ENCODE measurements at places on chromosomes 5 and 9. TPM values are rescaled to one million over a fixed set of nuclear protein-coding genes. Genes with fewer than 3 reads are reported as not detected.

HOMER1 gene
- total RNA-seq, result 1.9 TPM

CHSY3 gene
- not detected for total RNA-seq

MCC gene
- total RNA-seq, result 8.6 TPM

USP20 gene
- total RNA-seq, result 86.4 TPM

FOXD4L5 gene
- 0.20 TPM for total RNA-seq

ALDH1A1 gene
- total RNA-seq, result not detected

CERT1 gene
- total RNA-seq, result 36.2 TPM

FCN1 gene
- total RNA-seq, result not detected

DNA sequence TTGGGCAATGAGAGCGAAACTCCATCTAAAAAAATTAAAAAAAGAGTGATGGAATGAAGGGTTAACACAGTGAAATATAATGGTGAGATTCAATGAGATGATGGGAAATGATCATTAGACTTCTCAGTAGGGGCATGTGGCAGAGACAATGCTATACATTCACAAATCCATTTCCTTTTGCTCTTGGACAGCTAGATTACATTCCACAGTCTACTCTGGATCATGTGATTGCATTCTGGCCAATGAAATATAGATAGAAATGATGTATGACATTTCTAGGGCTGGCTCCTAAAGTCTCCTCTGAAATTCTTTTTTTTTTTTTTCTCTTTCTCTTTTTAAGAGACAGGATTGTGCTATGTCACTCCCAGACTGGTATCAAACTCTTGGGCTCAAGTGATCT, 3.8 kb upstream of the GALT start:
- H3K4me1 ChIP-seq, result peaks cover 24% of the 10 kb centered on the region
- no peak for DNase-seq
- no peak overlapping the region for H3K27ac ChIP-seq
- H3K27me3 ChIP-seq, result no peaks in the 10 kb centered on the region
- peaks cover 3% of the 10 kb centered on the region for H3K36me3 ChIP-seq

DNA sequence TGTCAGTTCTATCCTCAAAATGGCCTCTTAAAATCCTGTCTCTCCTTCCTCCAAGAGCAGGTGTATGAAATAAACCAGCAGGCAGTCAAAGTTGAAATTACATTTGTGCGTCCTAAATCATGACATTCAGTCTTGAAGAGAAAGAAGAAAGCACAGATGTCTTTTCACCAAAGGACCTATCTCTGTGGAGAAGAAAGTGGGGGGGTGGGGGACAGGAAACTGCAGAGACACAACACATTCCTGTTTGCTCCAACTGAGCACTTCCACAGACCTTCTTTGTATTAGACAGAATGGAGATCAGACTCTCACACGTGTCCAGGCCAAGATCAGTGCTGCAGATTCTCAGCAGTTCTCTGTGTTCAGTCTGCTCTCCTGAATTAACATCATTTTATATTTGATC, 471.9 kb upstream of the RGMB start:
- H3K4me1 ChIP-seq, result no peaks in the 10 kb centered on the region
- DNase-seq, result no peak
- no peaks in the 10 kb centered on the region for H3K36me3 ChIP-seq
- H3K27ac ChIP-seq, result no peak overlapping the region
- H3K27me3 ChIP-seq, result no peaks in the 10 kb centered on the region

- no peak for DNase-seq
- no peaks in the 10 kb centered on the region for H3K36me3 ChIP-seq
- no peak overlapping the region for H3K4me3 ChIP-seq
These were observed 191.4 kb upstream of the DAB2 start for GRCh38 chr5:39616131-39616530.

DNA sequence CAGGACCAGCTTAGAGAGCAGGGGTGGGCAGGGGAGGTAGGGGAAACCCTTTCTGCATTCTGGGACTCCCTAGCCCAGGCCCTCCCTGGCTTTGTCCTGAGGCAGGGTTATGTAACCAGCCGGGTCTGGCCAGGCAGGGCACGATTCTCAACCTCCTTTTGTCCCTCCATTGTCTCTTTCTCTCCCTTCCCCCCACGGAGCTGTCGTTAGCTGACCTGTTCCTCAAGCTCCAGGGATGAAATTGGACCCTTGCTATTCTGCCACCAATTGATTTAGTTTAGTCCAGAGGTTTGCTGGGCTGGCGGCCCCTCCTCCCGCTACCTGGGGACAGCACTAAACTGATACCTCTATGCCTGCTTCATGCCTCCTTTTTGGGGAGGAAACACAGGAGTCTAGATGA, 9.4 kb upstream of the NDST1 start:
- H3K4me3 ChIP-seq, result no peak overlapping the region
- no peak for DNase-seq
- H3K27ac ChIP-seq, result no peak overlapping the region

DNA sequence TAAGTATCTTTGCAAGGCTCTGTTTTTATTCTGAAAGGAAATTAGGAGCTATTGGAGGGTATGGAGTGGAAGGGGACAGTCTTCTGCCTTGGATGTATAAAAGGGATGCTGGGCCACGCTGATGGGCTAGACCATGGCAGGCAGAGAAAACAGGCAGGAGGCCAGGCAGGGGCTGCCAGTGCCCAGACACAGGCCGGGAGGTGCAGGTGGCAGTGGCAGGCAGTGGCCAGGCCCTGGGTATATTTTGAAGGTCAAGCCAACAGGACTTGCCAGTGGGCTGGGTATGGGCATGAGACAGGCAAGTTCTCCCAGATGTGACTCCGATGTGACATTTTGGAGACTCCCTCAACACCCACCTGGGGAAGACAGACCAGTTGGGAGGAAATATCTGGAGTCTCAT, 131.9 kb downstream of the KCNIP1 start:
- H3K4me1 ChIP-seq, result peaks cover 11% of the 10 kb centered on the region
- no peak for DNase-seq
- no peak overlapping the region for H3K4me3 ChIP-seq
- no peaks in the 10 kb centered on the region for H3K36me3 ChIP-seq

DNA sequence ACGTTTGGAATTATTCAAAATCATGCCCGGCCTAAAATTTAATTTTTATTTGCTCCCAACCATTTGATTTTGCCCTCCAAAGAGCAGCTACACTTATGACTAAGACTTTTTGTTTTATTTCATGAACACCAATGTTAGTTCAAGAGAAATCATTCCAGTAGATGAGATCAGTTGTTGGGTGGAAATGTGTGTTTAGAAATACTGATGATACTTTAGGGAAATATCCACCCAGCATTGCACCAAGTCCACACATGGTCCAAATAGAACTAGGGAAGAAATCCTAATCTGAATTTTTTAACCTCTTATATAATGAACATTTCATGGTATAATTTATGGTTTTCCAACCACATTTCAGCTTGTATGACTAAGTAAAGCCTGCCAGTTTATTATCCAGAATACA, 28.3 kb upstream of the GOLPH3 start:
- no peak for DNase-seq
- no peaks in the 10 kb centered on the region for H3K36me3 ChIP-seq
- peaks cover 4% of the 10 kb centered on the region for H3K27me3 ChIP-seq
- no peak overlapping the region for H3K27ac ChIP-seq
- H3K4me3 ChIP-seq, result no peak overlapping the region

DNA sequence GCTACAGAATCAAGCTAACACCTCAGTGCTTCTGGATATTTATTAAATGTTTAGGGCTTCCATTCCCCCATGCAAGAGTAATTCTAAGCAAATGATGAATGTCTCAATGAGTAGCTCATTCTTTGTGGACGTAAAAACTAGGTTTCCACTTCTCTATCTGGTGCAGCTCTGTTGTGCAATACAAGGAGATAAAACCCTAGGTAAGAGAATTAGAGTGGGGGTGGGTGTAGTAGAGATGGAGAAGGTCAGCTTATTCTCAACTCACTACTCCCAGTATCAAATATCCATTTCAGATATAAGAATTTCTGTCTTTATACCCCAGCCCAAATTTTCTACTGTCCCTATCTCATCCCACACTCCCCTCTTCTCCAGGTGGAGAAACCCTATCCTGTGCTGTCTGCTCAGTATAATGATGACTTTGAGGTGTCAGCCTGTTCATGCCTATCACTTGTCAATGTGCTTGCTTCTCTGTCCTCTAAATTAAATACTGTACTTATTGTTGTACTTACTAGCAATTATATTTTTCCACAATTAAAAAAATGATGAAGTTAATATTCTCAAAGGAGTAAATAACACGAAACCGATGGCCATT, 4.3 kb upstream of the FYB1 start:
- no peak for DNase-seq
- H3K27me3 ChIP-seq, result no peaks in the 10 kb centered on the region
- H3K36me3 ChIP-seq, result no peaks in the 10 kb centered on the region
- H3K4me1 ChIP-seq, result peaks cover 9% of the 10 kb centered on the region
- H3K4me3 ChIP-seq, result no peak overlapping the region

DNA sequence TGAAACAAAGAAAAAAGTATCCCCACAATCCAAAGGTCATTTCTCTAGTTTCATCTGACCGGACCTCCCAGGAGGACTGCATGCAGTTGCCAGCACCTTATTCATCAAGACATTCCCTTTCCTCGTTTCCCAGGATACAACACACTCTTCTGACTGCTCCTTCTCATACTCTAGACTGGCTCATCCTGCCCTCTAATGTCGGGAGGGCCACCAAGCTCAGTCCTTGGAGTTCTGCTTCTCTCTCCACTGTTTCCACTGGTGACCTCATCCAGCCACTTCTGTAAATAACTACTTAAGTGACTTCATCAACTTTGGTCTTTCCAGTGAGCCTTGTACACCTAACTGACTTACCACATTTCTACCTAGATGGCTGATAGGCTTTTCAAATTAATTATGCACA, 179.1 kb downstream of the EPB41L4A start:
- no peaks in the 10 kb centered on the region for H3K4me1 ChIP-seq
- no peak overlapping the region for H3K4me3 ChIP-seq
- no peak for DNase-seq
- H3K36me3 ChIP-seq, result no peaks in the 10 kb centered on the region
- H3K27ac ChIP-seq, result no peak overlapping the region

GRCh38 chr5:106600803-106601202, 1069.9 kb downstream of the EFNA5 start:
- H3K27me3 ChIP-seq, result no peaks in the 10 kb centered on the region
- H3K4me1 ChIP-seq, result no peaks in the 10 kb centered on the region
- no peaks in the 10 kb centered on the region for H3K36me3 ChIP-seq
- no peak overlapping the region for H3K4me3 ChIP-seq
- DNase-seq, result no peak

DNA sequence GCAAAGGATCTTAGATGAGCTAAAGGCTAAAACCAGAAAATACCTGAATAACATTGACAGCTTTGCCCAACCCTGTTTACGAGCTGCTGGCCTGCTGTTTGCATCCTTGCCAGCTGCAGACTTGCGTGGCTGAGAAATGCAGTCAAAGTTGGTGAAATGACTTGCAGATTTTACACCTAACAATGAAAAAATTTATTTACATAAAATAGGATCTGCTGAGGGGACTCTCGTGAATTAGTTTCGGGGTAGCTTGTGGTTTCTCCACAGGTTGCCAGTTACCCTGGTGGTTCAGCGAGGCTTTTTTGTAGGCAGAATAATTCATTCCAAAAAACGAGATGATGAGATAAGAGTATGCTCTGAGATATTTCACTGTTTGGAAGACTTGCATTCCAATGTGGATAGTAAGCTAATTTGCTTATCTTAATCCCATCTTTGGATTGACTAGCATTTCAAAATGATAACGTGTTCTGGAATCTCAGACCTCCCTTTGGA, 65.7 kb upstream of the FANCC start:
- no peak overlapping the region for H3K27ac ChIP-seq
- H3K27me3 ChIP-seq, result peaks cover 37% of the 10 kb centered on the region
- H3K36me3 ChIP-seq, result no peaks in the 10 kb centered on the region
- DNase-seq, result no peak
- H3K4me3 ChIP-seq, result no peak overlapping the region
- no peaks in the 10 kb centered on the region for H3K4me1 ChIP-seq

- DNase-seq, result no peak
- H3K36me3 ChIP-seq, result no peaks in the 10 kb centered on the region
- no peak overlapping the region for H3K27ac ChIP-seq
These were observed 198.7 kb downstream of the SEMA6A start for GRCh38 chr5:116375926-116376325.

DNA sequence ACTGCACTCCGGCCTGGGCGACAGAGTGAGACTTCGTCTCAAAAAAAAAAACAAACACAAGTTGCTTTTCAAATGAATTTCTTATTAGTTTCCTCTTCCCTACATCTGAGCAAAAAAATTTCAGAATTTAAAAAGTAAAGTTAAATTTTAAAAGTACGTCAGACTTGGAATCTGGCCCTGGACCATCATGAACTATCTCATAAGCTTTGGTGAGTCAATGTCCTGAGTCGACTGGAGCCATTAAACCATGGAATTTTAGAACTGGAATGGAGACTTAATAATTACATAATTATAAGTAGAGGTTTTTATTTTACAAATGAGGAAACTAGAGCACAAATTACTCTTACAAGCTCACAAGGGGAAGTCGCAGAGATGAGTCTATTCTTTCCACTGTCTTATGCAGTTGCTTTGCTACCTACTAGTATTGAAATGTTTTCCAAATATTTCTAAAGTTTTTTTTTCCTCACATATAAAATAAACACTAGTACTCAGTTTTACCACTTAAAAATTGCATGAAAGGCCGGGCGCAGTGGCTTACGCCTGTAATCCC, 98.0 kb upstream of the ZNF608 start:
- no peak overlapping the region for H3K4me3 ChIP-seq
- H3K27me3 ChIP-seq, result no peaks in the 10 kb centered on the region
- no peak for DNase-seq
- no peak overlapping the region for H3K27ac ChIP-seq
- H3K4me1 ChIP-seq, result no peaks in the 10 kb centered on the region

GRCh38 chr5:14235872-14236271, 92.7 kb downstream of the TRIO start:
- no peak for DNase-seq
- H3K36me3 ChIP-seq, result no peaks in the 10 kb centered on the region
- H3K27me3 ChIP-seq, result peaks cover 8% of the 10 kb centered on the region
- H3K27ac ChIP-seq, result no peak overlapping the region

DNA sequence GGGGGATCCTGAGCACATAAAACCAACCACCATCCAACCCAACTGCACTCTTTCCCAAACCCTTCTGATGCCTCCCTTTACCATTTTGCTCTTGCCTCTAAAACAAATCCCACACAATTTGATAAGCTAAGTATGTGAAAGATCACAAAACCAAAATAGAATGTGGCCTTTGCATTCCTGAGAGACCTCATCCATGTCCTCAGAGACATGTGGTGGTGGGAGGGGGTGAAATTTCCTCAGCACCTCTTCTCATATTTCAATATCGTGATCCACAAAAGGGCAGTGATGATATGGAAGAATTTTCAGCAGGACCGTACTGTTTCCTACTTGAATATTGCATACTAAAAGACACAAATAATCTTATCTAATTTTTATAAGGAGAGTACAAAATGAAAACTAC, 423.3 kb downstream of the TLE1 start:
- no peaks in the 10 kb centered on the region for H3K4me1 ChIP-seq
- H3K4me3 ChIP-seq, result no peak overlapping the region
- no peak overlapping the region for H3K27ac ChIP-seq
- no peaks in the 10 kb centered on the region for H3K27me3 ChIP-seq
- no peaks in the 10 kb centered on the region for H3K36me3 ChIP-seq

GRCh38 chr9:20693068-20693467, 9.0 kb downstream of the FOCAD start:
- no peaks in the 10 kb centered on the region for H3K27me3 ChIP-seq
- H3K36me3 ChIP-seq, result peaks cover 4% of the 10 kb centered on the region
- no peak overlapping the region for H3K4me3 ChIP-seq
- H3K4me1 ChIP-seq, result peaks cover 5% of the 10 kb centered on the region
- H3K27ac ChIP-seq, result no peak overlapping the region
- no peak for DNase-seq

Data from activated CD4-positive, alpha-beta memory T cell treated with anti-CD3 and anti-CD28 coated beads, Interleukin-2, amount 10 ng/mL, durations not matched to agents 7 days and 5 days (primary cell).